C1 segment of cervical spinal cord (tissue), 14 donors: ENCODE measurements at places on chromosomes 7 and 10.
A peak's percentile ranks its signal among the peaks of the same experiment; 100 is the strongest.

GRCh38 chr7:113698556-113699220 lies 220.1 kb downstream of the PPP1R3A start:
- DNase-seq = no peak

GRCh38 chr7:152144557-152145245 lies 119.2 kb downstream of the GALNT11 start:
- no peak for DNase-seq

DNA sequence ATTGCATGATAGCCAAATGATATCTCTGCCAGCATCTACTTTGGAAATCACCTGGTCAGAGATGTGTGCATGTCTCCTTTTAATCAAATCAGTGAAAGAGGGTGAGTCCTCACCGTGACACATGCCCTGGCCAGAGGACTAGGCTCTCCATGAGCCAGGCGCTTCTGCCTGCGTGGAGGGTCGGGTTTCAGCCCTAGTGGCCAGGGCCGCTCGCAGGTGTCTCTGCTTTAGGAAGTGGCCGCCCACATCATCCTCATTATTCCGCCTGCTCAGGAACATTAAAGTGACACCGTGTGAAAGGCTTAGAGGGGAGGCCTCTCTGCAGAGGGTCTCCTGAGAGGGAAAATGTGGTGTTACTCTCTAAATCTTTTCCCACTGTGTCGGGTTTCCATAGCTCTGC lies 173.6 kb upstream of the PRKCQ start:
- no peak for DNase-seq

GRCh38 chr10:1895691-1896090 lies 158.4 kb upstream of the ADARB2 start:
- no peak for DNase-seq

- DNase-seq = peak; percentile 90
These were observed at the start of gene RNLS for GRCh38 chr10:88582806-88583583. RNLS (minus strand) TSS chr10:88583318.

DNA sequence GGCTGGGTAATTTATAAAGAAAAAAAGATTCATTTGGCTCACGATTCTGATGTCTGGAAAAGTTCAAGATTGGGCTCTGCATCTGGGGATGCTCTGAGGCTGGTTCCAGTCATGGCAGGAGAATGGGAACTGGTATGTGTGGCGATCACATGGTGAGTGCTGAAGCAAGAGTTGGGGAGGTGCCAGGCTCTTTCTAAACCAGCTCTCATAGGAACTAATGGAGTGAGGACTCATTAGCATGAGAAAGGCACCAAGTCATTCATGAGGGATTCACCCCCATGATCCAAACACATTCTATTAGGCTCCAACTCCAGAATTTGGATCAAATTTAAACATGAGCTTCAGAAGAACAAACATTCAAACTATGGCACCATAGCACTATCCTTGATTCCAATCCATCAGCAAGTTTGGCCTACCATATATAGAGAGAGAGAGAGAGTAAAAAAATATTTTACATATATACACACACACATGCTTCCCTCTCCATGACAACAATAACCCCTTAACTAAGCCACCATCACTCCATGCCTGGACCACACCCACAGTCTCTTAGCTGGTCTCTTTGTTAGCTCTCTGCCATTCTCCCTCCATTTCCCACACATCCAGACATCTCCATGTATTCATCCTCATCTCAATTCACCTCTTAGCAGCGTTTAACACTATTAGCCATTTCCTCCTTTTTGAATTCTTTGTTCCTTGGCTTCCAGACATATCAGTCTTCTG lies 57.9 kb downstream of the NPY start:
- no peak for DNase-seq

DNA sequence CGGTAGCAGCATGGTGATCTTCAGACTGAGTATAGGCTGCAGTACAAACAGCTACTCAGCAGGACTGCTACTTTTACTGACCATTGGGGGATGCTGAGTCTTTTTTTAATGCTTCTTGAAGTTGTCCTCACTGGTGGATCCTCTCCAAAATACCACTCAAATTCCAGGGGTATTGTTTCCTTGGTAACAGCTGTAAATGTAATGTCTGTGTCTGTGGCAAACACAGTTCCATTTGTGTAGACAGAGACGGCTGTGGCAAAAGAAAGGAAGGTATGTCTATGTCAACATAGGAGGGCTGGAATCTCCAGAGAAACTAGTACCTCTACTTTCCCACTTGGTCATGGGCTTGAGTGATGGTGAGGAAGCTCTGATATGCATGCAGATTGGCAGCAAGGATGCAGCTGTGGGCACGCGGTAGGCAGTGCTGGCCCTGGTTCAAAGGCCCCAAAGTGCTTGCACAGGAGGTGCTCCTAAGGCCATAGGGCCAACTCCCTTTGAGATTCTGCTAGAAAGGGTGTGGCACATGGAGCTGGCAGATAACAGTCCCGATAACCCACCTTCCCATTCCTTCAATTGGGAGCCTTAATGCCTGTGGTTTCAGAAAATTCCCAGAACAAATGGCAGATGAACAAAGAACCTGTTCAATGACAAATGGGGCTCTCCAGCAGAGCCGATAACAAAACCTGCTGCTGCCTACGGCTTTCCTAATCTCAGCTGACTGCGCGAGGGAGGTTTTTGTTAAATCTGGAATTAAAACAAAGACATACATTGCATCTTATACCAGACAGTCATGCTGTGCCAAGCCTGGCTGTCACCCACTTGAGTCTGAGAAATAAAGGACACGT lies 43.0 kb downstream of the PKD1L1 start:
- no peak for DNase-seq
